Naive B cell (primary cell): ENCODE measurements at places on chromosomes 11 and 22. TPM values are rescaled to one million over a fixed set of nuclear protein-coding genes. Genes with fewer than 3 reads are reported as not detected.

The SYT13 gene
- polyA plus RNA-seq, result not detected

The FGF3 gene
- not detected for polyA plus RNA-seq

The MS4A1 gene
- 910 TPM for polyA plus RNA-seq

The CHKB gene
- 40.8 TPM for polyA plus RNA-seq

The UBE4A gene
- polyA plus RNA-seq, result 19.2 TPM

The ACRV1 gene
- not detected for polyA plus RNA-seq

The NTM gene
- not detected for polyA plus RNA-seq

The PIWIL4 gene
- polyA plus RNA-seq, result not detected

The CD3D gene
- 3.8 TPM for polyA plus RNA-seq

The SDHAF2 gene
- polyA plus RNA-seq, result 76.0 TPM

The FGF19 gene
- not detected for polyA plus RNA-seq

The DENND6B gene
- polyA plus RNA-seq, result 0.28 TPM

The THY1 gene
- polyA plus RNA-seq, result not detected

The KCNK4 gene
- not detected for polyA plus RNA-seq

The KRTAP5-2 gene
- polyA plus RNA-seq, result not detected

The EWSR1 gene
- polyA plus RNA-seq, result 187 TPM

The CRYBB2 gene
- not detected for polyA plus RNA-seq

The RAG2 gene
- not detected for polyA plus RNA-seq

The RFPL2 gene
- polyA plus RNA-seq, result not detected

The GAS2 gene
- 5.3 TPM for polyA plus RNA-seq

The MMP8 gene
- not detected for polyA plus RNA-seq

The SAA4 gene
- not detected for polyA plus RNA-seq

The CEP126 gene
- polyA plus RNA-seq, result 0.09 TPM

The CST6 gene
- not detected for polyA plus RNA-seq

The OR51A7 gene
- not detected for polyA plus RNA-seq

The C1QTNF5 gene
- not detected for polyA plus RNA-seq

The C11orf54 gene
- polyA plus RNA-seq, result 15.0 TPM

The GAB4 gene
- polyA plus RNA-seq, result not detected

The POU2F3 gene
- polyA plus RNA-seq, result not detected

The P2RY2 gene
- not detected for polyA plus RNA-seq

The KCNJ4 gene
- polyA plus RNA-seq, result not detected

The MPZL2 gene
- polyA plus RNA-seq, result not detected

The PRODH gene
- not detected for polyA plus RNA-seq

The OR56A1 gene
- polyA plus RNA-seq, result not detected

The SPON1 gene
- 0.49 TPM for polyA plus RNA-seq

The CSRP3 gene
- polyA plus RNA-seq, result not detected

The KREMEN1 gene
- 0.12 TPM for polyA plus RNA-seq

The SNU13 gene
- polyA plus RNA-seq, result 264 TPM

The ANO5 gene
- not detected for polyA plus RNA-seq

The EFCAB6 gene
- not detected for polyA plus RNA-seq

The LARGE2 gene
- polyA plus RNA-seq, result 36.5 TPM

The OR10G7 gene
- not detected for polyA plus RNA-seq

The CNTN5 gene
- not detected for polyA plus RNA-seq

The FOXRED1 gene
- 19.6 TPM for polyA plus RNA-seq

The SSTR3 gene
- polyA plus RNA-seq, result 0.45 TPM

The C22orf23 gene
- polyA plus RNA-seq, result not detected

The MYOD1 gene
- not detected for polyA plus RNA-seq

The OR2AG2 gene
- not detected for polyA plus RNA-seq

The EHF gene
- not detected for polyA plus RNA-seq

The OR52E8 gene
- polyA plus RNA-seq, result not detected

The SMTNL1 gene
- not detected for polyA plus RNA-seq

The TSGA10IP gene
- not detected for polyA plus RNA-seq

The ACTN3 gene
- not detected for polyA plus RNA-seq

The OR10D3 gene
- polyA plus RNA-seq, result not detected

The PANX3 gene
- polyA plus RNA-seq, result not detected

The MEI1 gene
- 160 TPM for polyA plus RNA-seq

The OPCML gene
- polyA plus RNA-seq, result not detected

The MOV10L1 gene
- polyA plus RNA-seq, result not detected

The KRTAP5-7 gene
- polyA plus RNA-seq, result not detected
